ENCODE measurements at places on chromosomes 6 and 20.

GRCh38 chr6:14964556-14965270, 281.2 kb upstream of the JARID2 start:
- no peak for ATAC-seq

DNA sequence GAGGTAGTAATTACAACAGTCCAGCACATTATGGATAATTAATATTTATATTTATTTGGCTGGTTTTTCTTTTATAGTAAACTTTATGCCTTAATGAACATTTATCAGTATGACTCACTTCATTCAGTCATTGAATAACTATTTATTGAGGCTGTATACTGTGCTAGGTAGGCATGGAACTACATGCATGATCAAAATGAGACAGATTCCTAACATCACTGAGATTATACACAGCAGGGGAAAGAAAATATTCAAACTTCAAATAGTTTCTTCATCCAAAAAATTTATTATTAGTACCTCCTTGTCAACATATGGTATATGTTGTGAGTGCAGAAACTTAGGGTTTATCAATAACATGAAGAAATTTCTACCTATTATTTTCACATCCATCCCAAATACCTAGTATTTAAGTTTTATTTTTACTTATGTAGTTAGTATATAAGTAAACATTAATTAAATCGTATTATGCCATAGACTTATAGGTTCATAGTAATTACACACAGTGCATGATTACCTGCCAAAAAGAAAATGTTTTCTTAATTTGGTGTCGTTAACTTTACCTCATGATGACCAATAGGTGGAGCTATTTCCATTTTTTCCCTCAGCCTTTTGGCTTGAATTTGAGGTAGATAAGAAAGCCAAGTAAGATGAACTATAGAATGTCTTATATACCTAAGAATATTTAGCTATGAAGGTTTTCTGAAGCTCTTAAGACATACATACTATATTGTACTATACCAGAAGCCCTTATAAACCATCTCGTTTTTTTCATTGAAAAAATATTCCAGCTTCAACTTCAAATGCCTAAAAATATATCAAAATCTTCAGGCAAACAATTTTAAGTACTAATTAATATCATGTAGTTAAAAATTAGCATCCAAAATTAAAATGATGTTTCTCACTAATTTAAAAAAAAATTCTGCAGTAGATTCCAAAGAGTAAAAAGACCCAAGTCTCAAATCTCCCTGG, 12.5 kb upstream of the TMEM30A start:
- peak; percentile 60 for ATAC-seq

DNA sequence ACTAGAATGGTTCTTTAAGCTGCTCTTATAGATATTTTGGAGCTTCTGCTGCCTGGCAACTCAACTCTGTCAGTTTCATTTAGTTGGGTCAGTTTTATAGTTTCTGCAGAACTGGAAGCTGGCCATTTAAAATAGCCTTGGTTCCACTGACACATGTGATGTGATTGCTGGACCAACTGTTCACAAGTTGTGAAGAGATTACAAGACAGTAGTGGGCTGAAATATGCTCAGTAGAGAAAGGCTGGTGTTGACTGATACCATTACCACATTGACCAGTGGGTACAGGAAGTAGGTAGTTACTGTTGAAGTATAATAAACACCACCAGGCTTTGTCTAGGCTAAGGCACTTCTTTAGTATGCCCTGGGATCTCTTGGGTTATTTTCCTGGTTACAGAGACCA, 39.0 kb downstream of the BCKDHB start:
- ATAC-seq = no peak

- no peak for ATAC-seq
Measured at GRCh38 chr20:62483613-62484458, 8.0 kb upstream of the GATA5 start.

DNA sequence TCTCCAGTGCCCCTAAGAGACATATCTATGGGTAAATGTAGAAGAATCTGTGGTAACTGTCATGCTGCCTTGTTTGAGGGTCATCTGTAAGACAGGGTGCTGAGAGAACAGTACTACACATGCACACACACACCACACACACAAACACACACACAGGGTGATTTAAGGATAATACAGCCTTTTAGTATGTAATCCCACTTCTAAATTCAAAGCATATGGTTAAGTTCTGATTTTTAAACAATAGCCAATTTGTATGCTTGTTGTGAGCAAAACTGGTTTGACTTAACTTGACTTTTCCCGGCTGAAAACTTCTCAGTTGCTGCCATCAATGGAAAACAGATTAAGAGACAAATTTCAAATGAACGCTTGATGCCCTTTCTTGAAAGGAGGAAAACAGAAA, 241.8 kb downstream of the ADGRG6 start:
- no peak for ATAC-seq

DNA sequence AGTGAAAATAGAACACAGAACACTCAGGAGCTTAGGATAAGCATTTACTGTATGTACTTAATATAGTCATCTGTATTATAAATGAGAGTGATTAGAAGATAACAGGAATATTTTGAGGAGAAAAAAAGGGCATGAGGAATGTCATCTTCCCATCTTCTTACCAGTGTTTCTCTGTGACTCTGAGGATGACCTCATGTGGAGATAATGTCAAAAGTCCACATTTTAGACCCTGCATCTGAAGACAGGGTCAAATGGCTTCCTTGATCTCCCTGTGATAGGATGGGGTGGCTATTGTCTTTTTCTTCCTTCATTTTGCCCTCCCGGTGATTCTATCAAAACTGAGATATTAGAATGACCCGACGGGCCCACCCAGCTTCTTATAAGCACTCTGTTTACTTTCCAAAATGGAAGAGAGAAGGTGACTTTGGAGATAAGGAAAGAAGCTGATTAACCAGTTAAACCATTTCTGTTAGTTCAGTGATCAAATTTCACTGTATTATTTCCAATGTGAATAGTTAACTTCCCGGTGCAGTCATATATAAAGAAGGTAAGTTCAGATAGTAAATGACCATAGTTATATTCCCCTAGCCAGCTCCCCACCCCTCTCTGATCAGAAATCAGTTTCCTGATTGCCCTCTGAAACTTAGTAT, 115.7 kb upstream of the SALL4 start:
- ATAC-seq = no peak

DNA sequence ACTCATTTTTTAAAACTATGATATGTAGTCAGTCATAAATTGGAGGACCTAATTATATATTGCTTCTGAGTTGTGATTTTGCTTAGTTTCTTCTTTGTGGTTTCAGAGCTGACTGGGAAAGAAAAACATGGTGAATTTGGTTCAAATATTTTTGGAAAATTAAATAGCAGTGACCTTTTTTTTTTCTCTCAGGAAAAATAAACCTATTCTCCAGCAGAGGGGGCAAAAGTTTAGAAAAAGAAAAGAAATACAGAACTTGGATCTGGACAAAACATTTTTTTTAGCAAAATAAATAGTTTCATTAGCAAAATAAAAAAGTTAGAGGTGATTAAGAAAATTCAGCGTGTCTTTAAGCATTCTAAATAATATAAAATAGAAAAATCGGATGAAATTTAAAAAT, 10.2 kb downstream of the COL10A1 start:
- ATAC-seq = no peak

DNA sequence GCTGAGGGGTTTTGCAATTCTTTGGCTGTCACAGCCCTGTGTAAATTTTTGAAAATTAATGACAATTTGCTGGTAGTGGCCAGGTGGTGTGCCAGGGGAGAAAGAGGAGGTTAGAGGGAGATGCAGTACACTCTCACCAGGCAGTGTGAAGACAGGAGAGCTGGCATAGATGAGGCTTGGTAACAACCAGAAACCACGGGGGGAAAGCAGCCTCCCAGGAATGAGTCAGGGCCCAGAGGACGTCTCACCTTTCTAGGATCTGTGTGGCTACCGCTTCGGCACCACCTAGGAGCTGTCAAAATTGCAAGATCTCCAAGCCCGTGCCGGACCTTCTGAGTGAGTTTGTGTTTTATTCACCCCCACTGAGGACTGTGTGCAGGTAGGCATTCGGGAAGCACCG, 171.4 kb downstream of the PACRG start:
- no peak for ATAC-seq

DNA sequence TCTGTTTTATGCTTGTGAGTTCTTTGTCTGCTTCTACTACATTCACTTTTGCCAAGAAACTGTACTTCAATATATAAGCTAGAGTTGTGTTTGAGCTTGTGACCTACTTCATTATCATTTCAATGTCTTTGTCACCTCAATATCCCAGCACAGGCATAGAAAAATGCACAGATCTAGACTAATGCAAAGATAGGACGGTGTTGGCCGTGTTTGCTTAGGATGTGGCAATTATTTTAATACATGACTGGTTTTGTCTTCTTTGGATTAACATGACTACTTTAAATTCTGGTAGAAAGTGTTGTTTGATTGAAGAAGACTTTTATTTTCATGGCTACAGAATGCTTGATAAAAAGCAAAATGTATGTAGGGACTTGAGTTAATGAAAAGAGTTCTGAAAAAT, 1075.0 kb upstream of the GJE1 start:
- ATAC-seq = no peak

GRCh38 chr6:42136508-42137193, 5.8 kb downstream of the C6orf132 start:
- ATAC-seq = peak; percentile 8

DNA sequence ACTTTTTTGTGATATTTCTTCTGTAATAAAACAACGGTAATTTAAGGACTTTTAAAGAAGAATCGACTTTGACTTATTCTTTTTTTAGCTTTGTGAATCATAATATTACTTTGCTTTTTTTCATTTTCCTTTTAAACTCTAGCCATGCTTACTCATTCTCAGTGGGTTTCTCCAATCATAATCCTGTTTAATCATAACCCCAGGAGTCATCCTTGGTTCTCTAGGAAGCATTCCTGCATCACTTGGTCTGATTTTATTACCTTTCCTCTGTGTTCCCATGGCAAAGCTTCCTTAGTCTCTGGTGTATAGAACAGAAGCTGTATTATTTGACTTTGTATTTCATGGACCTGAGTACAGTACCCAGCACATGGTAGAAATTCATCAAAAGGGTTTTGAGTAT, 223.5 kb downstream of the CDKAL1 start:
- ATAC-seq = no peak

DNA sequence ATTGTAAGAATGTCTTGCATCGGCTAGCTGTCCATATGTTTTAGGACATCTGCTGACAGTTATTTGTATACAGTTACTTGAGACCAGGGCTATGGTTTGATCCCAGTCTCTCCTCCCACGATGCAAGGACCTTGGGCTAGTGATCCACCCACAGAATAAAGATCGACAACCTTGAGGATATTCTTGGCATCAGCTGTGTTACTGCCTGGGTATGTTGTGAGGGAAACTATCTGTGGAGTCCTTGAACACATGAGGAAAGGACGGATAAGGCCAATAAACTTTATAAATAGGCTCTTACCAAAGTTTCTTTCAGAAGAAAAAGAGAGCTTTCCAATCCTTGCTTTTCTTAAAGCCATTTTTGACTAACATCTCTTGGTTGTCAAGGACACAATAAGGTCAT, 70.8 kb upstream of the HEY2 start:
- ATAC-seq = no peak

- peak; percentile 30 for ATAC-seq
Measured at GRCh38 chr20:62368976-62369814, 2.1 kb upstream of the LAMA5 start.

GRCh38 chr20:25459916-25460535, 52.6 kb downstream of the GINS1 start:
- ATAC-seq = no peak

DNA sequence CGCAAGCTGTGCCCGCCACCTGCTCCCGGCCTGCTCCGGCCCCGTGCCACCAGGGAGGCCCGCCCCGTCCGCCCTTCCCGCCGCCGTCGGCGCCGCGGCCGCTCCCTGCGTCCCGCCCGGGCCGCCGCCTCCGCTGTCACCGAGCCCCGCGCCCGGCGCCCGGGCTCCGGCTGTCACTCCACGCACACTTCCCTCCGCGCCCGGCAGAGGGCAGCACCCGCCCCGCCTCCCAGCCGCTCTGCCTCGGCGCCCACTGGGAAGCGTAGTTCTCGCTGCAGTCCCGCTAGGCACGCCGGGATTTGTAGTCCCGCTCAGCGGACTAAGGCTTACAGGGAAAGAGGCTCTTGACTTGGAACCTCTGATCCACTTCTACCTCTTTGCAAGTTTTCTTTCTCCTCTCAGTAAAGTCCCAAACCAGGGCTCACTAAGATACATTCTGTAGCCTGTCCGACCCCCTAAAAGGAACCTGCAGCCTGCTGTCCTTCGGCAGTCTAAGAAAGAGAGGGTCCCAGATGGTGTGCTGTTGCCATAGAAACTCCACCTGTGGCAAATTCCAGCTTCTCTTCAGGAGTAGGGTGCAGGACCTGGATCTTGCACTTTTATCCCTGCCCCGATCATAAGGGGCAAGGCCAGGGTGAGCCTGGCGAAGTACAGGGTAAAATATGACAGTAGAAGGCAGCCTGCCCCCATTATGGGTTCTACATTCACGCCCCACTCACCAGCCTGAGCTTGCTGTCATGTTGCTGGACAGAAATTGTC, at the start of gene TFEB:
TSS of gene TFEB (minus strand) at position 182 of the 759 bp plus-strand sequence. CDS start 44,395 bp downstream, outside the sequence.
- ATAC-seq = peak; percentile 83

DNA sequence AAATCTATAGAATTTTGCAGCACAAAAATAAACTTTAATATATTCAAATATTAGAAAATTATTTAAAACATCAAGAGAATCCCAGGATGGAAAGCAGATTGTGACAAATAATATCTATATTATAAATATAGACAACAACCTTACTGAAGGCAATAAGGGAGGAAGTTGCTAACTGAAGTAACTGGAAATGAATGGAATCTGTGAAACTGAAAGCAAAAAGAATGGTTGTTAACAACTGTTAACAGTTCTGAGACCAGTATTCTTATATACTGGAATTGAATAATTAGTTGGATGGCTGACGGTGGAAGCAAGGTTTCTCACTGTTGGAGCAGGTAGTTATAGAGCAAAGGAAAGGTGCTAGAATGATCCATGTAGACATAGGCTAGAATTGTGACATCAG, 220.4 kb downstream of the PLCB1 start:
- ATAC-seq = no peak

DNA sequence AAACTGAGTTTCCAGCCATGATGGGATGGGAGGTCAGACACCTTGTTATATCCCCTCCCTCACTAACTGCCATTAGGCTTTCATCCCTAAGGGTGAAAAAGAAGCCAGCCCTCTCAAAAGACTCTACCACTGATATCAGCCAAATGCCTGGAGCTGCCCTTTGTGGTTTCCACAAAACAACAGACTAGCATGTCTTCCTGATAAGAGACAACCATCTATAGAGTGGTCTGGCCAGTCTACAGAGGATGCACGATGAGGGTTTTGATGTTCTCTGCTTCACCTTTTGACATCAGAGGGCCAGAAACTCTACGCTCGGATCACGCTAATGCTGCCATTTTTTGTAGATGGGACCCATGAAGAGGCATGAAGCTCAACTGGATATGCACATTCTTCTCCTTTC, 61.7 kb upstream of the ARHGAP18 start:
- no peak for ATAC-seq

- no peak for ATAC-seq
Measured at GRCh38 chr20:59775687-59776055, 157.8 kb downstream of the SYCP2 start.

Data from esophagus mucosa (tissue), 1 donor.